ENCODE measurements at places on chromosomes 3 and 15. TPM values are rescaled to one million over a fixed set of nuclear protein-coding genes. Genes with fewer than 3 reads are reported as not detected.

The CNTN4 gene
- total RNA-seq = 1.00 TPM

The CHDH gene
- 0.44 TPM for total RNA-seq

The SLC22A14 gene
- not detected for total RNA-seq

The MAP2K1 gene
- 42.8 TPM for total RNA-seq

The ZNF662 gene
- 1.9 TPM for total RNA-seq

The SKOR1 gene
- 0.12 TPM for total RNA-seq

The HEG1 gene
- total RNA-seq = 32.6 TPM

The GRK7 gene
- under 0.01 TPM for total RNA-seq

The SEMA3F gene
- total RNA-seq = 0.55 TPM

The ZPLD1 gene
- 0.62 TPM for total RNA-seq

Data from uterine smooth muscle cell (primary cell).